Spinal cord (tissue), 10 donors: ENCODE measurements at places on chromosomes 12 and 14. TPM values are rescaled to one million over a fixed set of nuclear protein-coding genes. Genes with fewer than 3 reads are reported as not detected.

- DNase-seq = no peak
- no peaks in the 10 kb centered on the region for H3K36me3 ChIP-seq
- H3K27ac ChIP-seq = no peak overlapping the region
- no peaks in the 10 kb centered on the region for H3K27me3 ChIP-seq
- no peak overlapping the region for H3K4me3 ChIP-seq
These were observed 253.1 kb downstream of the NTF3 start for GRCh38 chr12:5684989-5685388.

DNA sequence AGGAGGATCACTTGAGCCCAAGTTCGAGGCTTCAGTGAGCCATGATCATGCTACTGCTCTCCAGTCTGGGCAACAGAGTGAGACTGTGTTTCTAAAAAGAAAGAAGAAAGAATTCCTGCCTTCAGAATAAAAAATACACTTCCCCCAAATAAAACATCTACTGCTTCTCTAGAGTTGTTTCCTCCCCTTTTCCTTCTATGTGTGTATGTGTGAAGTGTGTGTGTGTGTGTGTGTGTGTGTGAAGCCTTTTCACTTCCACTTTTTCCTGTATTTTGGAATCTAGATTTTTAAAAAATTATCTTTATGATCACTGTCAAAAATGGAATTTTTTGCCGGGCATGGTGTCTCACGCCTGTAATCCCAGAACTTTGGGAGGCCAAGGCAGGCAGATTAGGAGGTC, 12.6 kb upstream of the SNX6 start:
- no peak overlapping the region for H3K4me3 ChIP-seq
- no peak for DNase-seq
- H3K4me1 ChIP-seq = no peaks in the 10 kb centered on the region
- no peaks in the 10 kb centered on the region for H3K27me3 ChIP-seq

GRCh38 chr12:116194935-116195431, 82.5 kb downstream of the MED13L start:
- peaks cover 4% of the 10 kb centered on the region for H3K4me1 ChIP-seq
- no peak overlapping the region for H3K27ac ChIP-seq
- H3K36me3 ChIP-seq = no peaks in the 10 kb centered on the region
- H3K4me3 ChIP-seq = no peak overlapping the region
- no peaks in the 10 kb centered on the region for H3K27me3 ChIP-seq
- DNase-seq = no peak

GRCh38 chr12:113473400-113473799, 1.7 kb upstream of the LHX5 start:
- peaks cover 18% of the 10 kb centered on the region for H3K4me1 ChIP-seq
- peak; percentile 8 for DNase-seq
- no peaks in the 10 kb centered on the region for H3K36me3 ChIP-seq
- no peak overlapping the region for H3K27ac ChIP-seq
- peak overlapping the region; percentile 9 for H3K4me3 ChIP-seq

CCDC197 gene
- total RNA-seq = not detected
